ENCODE measurements at places on chromosomes 2 and 18.

GRCh38 chr2:120316071-120316470, 29.9 kb upstream of the INHBB start:
- no peak for DNase-seq

DNA sequence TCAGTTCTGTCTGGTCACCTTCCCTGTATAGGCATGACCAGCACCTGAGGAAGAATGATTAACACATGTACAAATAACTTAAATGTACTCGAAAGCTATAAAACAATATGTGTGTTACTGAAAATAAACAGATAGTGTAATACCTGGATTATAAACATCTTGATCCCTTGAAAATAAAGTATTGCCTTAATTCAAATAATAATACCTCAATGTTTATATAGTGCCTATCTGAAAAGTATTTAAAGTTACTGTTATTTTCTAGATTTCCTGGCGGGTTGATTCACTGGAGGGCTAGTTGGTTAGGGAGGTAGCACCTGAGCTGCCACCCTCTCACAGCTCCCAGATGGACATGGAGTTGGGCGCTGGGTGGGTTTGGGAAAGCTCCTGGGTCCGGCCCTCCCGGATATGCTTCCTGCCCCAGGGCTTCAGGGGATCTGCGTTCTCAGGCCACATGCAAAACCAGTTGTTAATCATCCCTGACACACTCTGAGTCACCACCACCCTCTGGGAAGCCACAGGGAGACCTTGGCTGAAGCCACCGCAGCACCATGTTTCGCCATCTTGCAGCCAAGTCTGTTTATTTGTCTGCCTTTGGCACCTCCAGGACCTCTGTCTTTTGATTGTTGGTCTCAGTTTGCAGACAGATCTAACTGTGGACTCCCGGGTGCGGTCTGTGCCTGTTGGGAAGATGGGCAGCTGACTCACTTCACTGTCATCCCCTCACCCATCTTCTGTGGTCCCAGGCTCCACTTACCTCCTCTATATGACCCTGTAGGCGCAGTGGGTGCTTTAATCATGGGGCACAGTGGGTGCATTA, 35.3 kb downstream of the RAB31 start:
- no peak for DNase-seq

DNA sequence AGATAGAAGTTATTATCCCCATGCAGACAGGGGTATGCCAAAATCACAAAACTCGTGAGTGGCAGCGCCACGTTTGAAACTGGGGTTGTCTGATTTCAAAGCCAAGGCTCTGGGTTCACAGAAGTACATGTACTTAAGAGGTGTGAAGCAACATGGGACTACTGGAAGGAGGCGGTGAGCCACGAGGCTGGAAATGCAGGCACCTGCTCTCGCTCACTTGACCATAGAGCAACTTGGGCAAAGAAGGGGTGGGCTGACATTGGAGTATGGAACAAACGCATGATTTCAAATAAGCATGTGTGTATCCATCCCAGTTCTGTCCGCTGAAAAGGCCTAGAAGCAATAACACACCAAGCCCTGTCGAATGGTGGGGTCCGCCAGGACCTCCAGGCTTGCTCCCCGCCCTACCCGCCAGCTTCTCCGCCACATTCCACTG, 593 bp upstream of the ACTR2 start:
- no peak for DNase-seq

DNA sequence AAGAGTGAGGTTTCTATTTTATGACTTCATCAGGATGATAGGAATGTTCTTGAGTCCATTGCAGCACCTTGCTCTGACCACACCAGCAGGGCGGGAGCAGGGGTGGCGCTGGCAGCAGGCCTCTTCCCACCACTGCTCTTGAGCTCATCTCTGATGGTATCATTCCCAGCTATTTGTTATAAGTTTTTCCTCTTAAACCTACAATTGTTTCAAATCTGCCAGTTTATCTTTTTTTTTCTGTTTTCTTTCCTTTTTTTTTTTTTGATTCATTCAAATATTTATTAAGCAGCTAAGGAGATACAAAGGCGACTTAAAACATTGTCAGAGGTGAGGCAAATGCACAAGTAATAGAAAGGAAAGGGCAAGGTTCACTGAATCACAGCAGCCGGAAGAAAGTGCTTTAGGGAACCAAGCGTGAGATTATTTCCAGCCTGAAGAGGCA, 28.7 kb downstream of the NIFK start:
- no peak for DNase-seq

GRCh38 chr2:217410681-217410960, 550.8 kb upstream of the TNP1 start:
- peak; percentile 19 for DNase-seq

DNA sequence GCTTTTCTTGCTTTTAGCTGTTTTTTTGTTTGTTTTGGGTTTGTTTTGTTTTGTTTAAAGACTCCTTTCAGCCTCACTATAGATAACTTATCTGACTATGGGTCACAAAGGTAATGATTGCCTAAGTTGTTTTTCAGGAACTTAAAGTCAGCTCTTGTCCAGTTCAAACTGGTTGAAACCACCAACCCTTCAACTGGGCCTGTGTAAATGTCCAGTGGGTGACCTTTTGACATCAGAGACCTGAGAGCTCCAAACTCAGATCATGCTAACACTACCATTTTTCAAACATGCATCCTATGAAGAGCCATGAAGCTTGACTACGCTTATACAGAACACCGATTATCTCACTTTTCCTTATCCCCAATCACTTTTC, 144.6 kb upstream of the RMP24 start:
- no peak for DNase-seq

GRCh38 chr2:817336-818015, 133.2 kb upstream of the SNTG2 start:
- no peak for DNase-seq

GRCh38 chr2:231467016-231467545, 2.8 kb upstream of the NCL start:
- no peak for DNase-seq

- no peak for DNase-seq
Observed at GRCh38 chr2:219562049-219563020, 9.0 kb downstream of the OBSL1 start.

DNA sequence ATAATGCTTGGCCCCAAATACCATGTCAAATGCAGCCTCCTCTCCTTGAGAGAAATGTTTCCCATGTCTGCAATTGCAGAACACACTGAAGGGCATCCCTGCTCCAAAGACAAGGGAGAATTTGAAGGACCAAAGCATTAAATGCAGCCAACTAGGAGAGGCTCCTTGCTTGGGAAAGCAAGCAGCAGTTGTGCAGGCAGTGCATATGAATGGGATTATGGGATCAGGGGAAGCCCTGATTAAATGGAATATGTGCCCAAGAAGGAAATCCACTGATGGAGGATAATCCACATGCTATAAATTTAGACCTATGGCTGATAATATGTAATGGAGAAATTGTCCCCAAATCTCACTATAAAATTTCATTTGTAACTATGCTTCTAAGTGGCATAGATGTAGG, 116.1 kb downstream of the NCKAP5 start:
- no peak for DNase-seq

GRCh38 chr2:10620481-10620880, 69.3 kb downstream of the NOL10 start:
- DNase-seq: no peak

DNA sequence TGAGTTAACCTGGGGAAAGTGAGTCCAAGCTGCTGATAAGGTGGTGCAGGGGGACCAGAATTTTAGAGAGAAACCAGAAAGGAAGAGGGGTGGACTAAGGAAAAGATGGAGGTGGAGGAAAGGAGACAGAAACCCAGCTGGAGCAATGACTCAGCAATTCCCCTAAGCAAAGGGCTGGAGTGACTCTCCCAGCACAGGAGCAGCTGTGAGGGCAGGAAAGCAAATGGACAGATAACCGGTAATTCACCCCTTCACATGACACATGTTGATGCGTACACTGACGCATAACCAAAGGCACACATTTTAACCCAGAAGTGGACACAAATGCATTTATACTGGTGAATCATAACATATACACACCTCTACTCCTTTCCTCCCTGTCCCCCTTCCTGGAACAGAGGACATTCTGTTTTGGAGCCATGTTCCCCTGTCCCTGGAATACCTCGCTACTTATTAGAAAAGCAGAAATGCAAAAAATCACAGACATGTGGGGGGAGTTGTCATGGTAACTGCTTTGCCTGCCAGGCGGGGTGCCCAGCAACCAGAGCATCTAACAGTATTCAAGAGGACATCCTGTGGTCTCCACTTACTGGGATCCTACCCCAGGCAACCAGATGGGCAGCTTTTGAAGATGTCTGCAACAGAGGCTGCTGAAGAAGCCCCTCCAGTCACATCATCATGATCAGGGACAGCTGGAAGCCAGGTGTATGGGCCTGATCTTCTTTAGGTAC, 4.7 kb downstream of the CDK5R2 start:
- peak; percentile 12 for DNase-seq

DNA sequence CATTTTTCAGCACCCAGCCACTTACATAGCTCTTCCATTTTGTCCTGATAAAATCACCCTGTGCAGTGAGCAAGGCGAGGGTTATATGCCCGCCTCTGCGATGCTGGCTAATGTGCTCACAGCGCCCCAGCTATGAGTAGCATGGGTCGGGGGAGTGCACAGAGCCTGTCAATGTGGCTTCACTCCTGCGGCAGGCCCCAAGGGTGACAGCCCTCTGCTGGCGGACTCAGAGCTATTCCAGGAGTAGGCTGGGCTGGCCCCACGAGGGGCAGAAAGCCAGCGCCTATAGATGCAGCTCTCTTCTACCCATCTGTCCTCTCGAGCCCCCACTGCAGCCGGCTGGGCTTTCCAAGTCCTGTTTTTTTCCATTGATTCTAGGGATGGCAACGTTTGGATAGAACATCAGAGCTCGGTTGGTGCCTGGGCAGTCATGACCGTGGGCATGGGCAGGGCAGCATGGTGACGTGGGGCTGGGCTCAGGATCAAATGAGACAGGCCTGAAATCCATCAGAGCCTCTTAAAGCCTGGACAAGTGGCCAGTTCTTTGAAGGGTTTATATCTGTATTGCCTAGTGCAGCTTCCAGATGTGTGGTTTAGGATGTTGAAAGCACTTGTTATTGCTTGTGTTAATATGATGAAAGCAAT, 134.7 kb downstream of the MCFD2 start:
- DNase-seq: peak; percentile 82

GRCh38 chr18:24726727-24727492, 266.5 kb downstream of the HRH4 start:
- DNase-seq: peak; percentile 70

DNA sequence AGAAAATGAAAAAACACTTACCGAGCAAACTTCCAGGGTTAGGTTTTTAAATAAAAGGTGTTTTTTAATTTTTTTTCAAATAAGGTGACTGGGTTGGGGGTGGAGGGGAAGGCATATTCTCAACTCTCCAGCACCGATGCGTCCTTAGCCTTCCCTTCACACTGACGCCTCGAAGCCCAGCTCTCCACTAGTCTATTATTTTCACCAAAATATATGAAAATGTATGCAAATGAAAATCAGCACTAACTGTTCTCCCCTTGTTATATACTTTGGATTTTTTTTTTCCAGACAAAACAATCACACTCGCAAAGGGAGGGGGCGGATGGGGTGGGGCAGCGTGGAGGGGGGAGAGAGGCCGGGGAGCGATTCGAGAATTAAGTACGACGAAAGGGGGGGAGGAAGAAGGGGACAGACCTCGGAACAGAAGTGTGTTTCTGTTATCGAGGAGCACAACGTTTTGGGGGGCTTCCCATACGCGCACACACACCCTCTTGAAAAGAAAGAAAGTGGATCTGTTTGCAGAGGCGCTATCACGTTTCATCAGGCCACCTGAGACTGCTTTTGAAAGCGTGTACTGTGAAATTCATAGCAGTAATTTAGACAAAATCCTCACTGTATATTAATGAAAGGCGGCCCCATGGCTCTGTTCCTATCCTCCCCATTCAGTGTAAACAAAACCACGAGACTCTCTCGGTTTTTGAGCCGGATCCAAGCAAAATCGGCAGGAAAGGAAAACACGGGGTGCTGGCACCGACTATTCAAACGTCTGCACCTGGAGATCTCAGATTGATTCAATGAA, 2.4 kb upstream of the POU3F3 start:
- DNase-seq: no peak

GRCh38 chr18:56421647-56422046, 216.7 kb downstream of the TXNL1 start:
- no peak for DNase-seq

DNA sequence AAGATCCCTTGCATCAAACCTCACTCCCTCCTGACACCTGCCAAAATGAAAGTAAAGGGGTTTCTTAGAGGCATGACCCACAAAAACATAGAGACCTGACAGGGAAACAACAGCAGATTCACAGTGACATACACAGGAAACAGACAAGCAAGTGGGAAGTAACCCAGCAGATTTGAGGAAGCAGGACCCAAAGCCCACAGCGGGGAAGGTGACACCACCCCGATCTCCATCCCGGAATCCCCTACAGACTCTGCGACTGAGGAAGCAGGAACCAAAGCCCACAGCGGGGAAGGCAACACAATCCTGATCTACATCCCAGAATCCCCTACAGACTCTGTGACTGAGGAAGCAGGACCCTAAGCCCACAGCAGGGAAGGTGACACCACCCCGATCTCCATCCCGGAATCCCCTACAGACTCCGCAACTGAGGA, 21.6 kb downstream of the CIB4 start:
- DNase-seq: no peak

GRCh38 chr2:102585847-102586404, 33.4 kb upstream of the SLC9A2 start:
- no peak for DNase-seq

GRCh38 chr18:12886498-12887126, 2.6 kb upstream of the PTPN2 start:
- no peak for DNase-seq

- DNase-seq: no peak
Observed at GRCh38 chr18:37012452-37012851, 183.5 kb downstream of the KIAA1328 start.

- no peak for DNase-seq
Observed at GRCh38 chr2:8154270-8154669, 527.6 kb upstream of the ID2 start.

DNA sequence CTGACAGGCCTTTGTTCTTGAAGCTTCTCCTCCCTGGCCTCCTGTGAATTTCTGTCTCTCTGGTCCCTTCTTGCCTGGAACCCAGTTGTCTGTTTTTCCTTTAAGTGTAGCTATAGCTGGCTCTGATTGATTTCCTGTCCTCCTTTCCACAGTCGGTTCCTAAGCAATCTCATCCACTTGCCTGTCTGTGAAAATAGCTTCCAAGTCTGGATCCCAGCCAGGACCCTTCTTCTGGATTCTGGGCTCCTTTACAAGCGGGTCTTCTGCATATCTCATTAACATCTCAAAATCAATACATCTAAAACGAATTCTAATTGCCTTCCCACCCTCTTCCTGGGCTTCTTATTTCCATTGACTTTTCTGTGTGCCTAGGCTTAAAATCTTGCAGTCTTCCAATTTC, 124.9 kb downstream of the DAW1 start:
- DNase-seq: no peak

- no peak for DNase-seq
Observed at GRCh38 chr2:70303186-70303585, 1.3 kb upstream of the FAM136A start.

- DNase-seq: no peak
Observed at GRCh38 chr2:161625314-161625919, 1.2 kb downstream of the SLC4A10 start.

Data from DMS 273 treated with DMSO at 0.1 percent for 48 hours (cell line).